ENCODE measurements at places on chromosomes 4 and X.

- no peak for DNase-seq
Measured at GRCh38 chrX:6748595-6748994, 213.7 kb upstream of the VCX3A start.

GRCh38 chr4:150974750-150975149 lies 40.3 kb downstream of the LRBA start:
- DNase-seq: no peak

DNA sequence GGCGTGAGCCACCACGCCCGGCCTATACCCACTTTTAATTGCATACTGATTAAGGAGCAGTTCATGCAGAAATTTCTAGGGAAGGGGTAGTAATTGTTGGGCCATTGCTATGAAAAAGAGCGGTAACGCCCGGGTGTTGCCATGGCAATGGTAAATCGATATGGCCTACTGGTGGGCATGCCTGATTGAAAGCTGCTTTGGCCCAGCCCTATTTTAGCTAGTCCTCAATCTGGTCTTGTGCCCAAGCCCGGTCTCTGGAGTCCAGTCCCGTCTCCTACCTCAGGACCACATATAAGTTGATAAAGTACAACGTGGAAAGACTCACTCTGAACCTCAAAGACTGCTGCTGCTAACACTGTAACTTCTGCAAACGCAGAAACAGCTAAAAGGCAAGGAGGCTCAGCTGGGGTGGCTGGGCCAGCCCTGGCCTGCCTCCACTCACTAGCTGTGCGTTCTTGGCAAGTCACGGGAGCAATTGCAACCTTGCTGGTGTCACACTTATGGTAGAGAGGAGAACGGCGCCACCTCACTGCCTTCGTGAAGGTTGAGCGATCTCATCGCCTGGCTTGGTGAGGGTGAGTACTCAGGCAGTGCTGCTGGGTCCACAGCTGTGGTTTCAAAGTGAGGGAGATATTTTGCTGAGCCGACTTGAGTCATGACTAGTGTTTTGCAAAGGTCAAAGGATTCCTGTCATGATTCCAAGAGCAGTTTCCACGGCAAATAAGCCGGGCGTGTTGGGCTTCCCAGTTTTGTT lies 57.0 kb upstream of the GRPEL1 start:
- peak; percentile 74 for DNase-seq

DNA sequence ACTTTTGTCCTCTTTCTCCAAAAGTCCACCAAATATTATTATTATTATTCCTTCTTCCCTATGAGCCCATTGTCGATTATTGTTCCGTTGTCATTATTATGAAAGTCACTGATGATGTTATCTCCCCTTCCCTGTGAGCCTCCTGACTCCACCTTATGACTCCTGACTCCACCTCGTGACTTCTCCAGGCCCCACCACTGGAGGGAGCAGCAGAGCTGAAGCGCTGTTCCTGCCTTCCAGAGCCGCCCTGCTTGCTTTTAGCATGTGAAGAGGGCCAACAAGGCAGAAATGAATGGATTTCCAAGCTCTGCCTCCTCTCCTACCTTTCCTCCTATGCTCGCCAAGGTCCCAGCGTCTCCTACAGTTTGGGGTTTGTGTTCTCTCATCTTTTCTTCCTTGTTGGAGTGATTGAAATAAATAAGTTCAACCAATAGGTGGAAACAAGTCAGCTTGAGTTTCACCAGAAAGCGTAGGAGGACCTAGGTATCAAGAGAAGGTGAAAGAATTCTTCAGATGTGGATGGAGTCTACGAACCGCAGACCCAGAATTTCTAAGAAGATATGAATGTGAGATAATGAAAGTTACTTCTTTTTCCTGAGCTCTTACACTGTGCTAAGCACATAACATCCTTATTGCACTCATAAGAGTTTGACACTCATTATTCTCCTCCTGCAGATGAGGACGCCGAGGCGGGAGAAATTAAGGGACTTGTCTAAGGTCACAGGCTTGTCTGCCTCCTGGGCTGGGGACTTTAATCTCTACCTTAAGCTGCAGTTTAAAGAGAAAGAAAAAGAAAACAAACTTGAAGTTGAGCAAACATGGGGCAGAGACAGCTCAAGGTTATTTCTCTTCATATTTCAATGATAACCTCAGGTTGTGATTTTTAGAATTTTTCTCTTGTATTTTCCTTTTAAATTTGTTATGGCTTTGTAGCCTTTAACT lies 26.1 kb downstream of the IGSF1 start:
- DNase-seq: no peak

DNA sequence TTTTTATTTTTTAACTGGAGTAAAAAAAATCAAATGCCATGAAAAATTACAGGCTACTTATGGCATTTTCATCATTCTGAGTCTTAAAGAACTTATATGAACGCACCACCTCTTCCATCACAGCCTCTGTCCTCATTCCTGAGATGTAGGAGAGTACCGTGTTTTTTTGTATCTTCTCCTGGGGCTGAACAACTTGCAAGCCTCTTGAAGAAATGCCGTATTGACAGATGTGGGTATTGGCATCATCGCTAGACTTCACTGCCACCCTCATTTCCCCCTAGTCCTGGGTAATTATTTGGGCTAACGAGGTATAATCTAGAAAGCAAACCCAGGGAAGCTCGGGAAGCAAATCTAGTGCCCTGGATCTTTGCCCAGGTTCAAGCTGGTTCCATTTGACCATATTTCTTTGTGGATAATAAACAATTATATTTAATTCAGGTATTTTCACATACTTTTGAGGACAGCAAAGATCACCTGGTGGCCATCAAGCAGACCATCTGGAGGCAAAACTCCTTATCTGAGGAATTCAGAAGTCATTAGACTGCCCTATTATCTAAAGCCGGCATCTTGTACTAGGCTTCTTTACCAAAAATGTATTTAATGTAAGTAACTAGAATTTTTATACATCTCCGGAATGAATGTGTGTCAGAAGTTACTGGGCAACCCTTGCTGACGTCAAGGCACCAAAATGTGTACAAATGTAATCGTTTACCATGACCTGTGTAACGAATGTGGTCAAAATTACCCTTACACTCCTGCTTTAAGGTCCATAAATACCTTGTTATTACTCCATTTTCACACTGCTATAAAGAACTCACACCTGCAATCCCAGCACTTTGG lies 55.9 kb upstream of the WDR19 start:
- DNase-seq: no peak

- DNase-seq: no peak
Measured at GRCh38 chr4:125952631-125953030, 637.9 kb downstream of the FAT4 start.

GRCh38 chr4:99848591-99849001 lies 32.0 kb downstream of the DAPP1 start:
- DNase-seq: no peak

DNA sequence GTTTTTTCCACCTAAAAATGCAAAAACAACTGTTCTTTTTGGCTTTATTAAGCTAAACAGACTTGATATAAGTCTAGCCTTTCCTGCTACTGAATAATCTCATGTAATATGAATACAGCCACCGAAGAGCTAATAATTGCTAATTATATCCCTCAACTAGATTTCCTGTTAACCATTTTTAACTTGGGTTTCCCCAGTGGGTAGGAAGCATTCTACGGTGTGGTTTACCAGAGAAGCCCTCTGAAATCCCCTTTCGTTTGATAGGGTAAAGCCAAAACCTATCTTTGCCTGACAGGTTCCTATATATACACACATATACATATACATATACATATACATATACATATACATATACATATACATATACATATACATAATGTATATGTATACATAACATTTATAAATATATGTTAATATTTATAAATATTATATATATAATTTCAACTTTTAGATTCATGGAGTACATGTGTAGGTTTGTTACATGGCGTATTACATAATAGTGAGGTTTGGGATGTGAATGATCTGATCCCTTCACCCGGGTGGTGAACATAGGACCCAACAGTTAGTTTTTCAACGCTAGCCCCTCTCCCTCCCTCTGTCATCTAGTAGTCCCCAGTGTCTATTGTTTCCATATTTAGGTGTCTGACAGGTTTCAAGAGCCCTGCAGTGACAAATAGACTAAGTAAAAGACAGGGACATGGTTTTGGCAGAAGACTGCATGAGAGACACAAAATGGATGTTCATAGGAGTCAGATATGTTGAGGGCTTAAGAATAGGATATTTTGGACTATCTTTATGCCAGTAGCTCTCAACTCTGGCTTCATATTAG lies 62.4 kb downstream of the ATXN3L start:
- DNase-seq: no peak

- DNase-seq: no peak
Measured at GRCh38 chr4:105135785-105136184, 10.9 kb upstream of the TET2 start.

- no peak for DNase-seq
Measured at GRCh38 chr4:2961811-2962441, 1.3 kb downstream of the NOP14 start.

GRCh38 chr4:2280531-2281300 lies 18.8 kb upstream of the MXD4 start:
- DNase-seq: no peak

DNA sequence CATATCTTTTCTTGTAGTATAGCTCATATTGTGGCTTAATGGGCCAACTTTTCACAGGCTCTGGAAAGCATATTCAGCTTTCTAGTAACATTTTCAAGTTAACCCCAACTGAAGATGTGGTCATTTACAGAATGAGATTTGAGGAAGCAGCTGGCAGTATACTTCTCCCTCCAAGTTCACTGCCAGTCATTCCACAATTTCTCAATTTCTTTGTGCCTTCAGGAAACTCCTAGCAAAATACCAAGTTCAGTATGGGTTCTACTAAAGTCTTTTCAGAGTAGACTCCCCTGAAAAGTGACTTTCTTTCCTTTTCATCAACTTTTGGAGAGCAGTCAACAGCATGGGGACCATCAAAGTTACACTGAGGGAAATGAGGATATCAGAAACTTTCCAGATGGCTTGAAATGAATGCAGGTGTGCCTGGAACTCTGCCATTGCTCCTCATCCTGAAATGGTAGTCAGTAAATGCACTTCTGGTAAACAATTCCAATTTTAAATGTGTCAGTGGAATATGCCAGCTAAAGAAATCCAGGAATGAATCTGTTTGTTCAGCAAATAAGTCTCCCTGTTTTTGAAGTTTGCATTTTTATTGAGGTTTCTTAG lies 81.5 kb upstream of the TEX13D start:
- DNase-seq: no peak

- no peak for DNase-seq
Measured at GRCh38 chrX:111200327-111200726, 70.0 kb downstream of the CAPN6 start.

GRCh38 chr4:38067499-38067898 lies 107.3 kb downstream of the PTTG2 start:
- DNase-seq: no peak

GRCh38 chr4:55125087-55125721 lies at the start of gene KDR:
KDR (minus strand) TSS chr4:55125595; CDS start chr4:55125293, 302 bp downstream.
- peak; percentile 58 for DNase-seq

DNA sequence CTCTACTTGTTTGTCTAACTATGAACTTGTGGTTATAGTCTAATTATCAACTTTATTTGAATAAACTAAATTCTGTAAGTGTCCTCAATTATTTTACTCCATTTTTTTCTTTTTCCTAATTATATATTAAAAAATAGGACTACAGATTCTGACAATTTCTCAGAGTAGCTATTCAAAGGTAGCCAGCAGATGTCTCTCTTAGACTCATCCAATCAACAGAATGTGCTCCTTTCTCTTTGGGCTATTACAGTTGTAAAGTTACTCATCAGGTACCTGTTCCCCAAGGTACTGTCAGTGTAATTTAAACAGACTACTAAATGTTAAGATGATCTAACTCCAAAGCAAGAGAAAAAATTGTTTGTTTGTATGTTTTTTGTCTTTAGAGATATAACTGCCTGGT lies 248.6 kb downstream of the PCDH18 start:
- no peak for DNase-seq

GRCh38 chr4:152831416-152831815 lies 51.7 kb downstream of the ARFIP1 start:
- no peak for DNase-seq

DNA sequence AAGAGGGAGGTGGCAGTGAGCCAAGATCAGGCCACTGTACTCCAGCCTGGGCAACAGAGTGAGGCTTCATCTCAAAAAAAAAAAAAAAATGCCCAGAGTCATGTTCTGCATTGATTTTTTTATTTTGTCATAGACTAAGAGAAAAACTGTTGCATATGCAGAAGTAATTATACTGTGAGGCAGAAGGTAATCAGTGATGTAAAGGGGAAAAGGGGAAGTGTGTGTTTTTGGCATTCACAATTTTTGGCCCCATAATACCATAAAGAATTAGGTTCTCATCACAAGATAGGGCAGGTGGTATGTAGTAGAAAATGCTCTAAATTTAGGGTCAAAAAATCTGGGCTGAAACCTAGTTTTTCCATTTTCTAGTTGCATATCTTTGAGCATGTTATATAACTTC lies 47.3 kb upstream of the GAB1 start:
- DNase-seq: no peak

DNA sequence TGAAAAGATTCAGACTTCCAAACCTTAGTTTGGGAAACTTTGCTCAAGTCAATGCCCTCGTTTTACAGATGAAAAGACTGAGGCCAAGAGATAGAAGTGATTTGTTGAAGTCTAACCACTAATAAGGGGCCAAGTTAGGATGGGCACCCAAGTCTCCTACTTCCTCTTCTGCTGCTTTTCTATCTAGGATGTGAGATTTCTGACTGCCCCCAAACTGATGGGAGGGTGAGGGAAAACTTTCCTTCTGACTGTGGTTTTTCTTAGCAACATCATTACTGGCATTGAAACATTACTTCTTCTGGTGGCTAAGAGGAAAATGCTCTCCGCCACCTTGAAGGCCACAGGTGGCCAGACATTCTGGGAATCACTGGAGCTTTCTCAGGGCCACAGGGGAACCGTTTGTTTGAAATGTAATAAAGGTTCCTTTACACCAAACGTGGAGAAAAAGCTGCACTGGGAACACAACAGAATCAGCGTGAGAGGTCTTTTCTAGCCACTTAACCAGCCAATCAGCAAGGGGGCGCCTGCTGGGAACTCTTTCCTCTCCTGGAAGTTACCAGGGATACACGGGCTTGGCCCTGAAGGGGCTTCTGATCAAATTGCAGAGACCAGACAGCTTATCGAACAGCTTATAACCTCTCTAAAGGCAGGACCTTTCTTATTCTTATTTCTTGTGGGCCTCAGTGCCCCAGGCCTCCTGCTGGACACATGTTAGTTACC lies 115.9 kb upstream of the TEX13D start:
- no peak for DNase-seq

DNA sequence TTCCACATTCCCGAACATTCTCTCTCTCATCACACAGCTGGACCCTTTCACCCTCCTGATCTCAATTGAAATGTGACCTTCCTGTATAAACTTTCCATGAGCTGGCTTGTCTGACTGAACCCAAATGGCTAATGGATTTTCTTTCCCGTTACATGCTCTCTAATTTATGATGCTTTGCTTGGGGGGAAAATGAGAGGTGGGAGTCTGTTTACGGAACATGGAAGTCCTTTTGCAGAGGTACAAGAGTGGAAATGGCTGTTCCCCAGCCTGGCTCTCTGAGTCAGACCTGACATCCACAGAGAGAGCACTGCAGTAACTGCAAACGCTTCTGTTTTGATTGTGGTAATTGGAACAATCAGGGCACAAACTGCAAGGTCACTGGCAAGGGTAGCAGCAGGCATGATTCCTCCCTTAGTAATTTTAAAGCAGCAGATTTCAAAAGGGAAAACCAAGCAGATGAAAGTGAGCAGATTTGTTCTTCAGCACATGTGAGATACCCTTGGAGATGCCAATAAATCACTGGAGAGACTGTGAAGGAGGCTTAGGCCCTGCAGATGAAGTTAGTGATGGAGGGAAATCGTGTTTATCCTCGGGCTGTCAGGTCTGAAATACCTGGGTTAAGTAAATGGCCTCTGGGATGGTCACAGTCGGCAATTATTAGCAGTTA lies 83.9 kb downstream of the SNCA start:
- no peak for DNase-seq

GRCh38 chr4:66602622-66603021 lies 932.3 kb upstream of the EPHA5 start:
- DNase-seq: no peak
